HEK293T (cell line): ENCODE measurements at places on chromosomes 16 and 17.

DNA sequence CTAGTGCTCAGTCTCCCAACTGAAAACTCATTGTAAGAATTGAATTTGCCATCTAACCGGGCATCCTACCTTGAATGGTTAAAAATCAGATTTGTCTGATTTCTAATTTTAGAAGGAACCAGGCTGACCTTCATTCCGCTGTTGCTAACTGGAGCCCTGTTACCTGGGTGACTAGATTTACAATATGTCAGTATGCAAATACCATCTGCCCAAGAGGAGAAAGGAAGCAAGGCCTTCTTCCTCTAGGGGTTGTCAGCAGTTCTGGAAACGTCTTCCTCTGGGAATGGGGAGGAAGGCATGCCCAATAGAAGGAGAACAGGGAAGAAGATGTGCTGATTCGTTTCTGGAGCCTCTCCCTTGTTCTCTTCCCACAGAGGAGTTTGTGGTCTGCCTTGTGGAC, 137.9 kb downstream of the PITPNC1 start:
- no peak for DNase-seq

DNA sequence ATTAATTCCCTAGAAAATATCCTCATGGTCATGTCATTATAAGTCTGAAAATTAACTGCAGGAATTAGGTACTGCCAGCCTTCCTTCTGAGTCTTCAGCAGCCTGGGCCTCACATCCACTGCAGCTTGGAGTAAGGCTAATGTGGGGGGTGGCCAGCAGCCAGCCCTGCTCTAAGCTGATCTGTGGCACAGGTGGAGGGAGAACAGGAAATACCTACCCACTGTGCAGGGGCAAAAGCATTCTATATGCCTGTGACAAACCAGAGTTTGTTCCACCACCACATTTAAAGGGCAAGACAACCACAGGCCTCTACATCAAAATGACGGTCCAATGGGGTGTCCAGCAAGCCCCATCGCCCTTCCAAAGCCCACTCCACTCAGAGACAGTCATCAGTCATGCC, 9.4 kb downstream of the NPRL3 start:
- DNase-seq = no peak

GRCh38 chr17:60335289-60335688, 56.6 kb downstream of the USP32 start:
- no peak for DNase-seq

- DNase-seq = no peak
Observed at GRCh38 chr16:64182985-64183384, 938.9 kb downstream of the CDH11 start.

DNA sequence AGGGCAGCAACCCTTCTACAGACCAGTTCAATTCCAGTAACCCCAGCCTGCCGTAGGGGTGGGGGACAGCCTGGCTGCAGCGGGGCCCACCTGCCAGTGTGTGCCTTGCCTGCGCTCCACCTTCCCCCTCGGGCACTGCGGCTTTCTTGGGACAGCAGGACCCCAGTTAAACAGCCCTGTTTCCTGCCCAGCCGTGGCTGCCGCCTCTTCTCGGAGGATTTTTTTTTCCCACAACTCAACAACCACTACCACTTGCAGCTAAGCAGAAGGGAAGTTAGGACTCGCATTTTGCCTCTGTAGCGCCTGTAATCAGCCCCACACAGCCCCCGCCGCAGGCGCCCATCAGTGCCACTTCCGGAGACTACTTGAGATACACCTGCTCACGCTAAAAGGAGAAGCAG, 76.1 kb downstream of the RAI1 start:
- no peak for DNase-seq

- no peak for DNase-seq
Observed at GRCh38 chr16:5649762-5650743, 552.5 kb upstream of the EEF2KMT start.

- no peak for DNase-seq
Observed at GRCh38 chr16:79914961-79915720, 314.6 kb upstream of the MAF start.

GRCh38 chr17:30267625-30268024, 24.1 kb downstream of the BLMH start:
- no peak for DNase-seq

DNA sequence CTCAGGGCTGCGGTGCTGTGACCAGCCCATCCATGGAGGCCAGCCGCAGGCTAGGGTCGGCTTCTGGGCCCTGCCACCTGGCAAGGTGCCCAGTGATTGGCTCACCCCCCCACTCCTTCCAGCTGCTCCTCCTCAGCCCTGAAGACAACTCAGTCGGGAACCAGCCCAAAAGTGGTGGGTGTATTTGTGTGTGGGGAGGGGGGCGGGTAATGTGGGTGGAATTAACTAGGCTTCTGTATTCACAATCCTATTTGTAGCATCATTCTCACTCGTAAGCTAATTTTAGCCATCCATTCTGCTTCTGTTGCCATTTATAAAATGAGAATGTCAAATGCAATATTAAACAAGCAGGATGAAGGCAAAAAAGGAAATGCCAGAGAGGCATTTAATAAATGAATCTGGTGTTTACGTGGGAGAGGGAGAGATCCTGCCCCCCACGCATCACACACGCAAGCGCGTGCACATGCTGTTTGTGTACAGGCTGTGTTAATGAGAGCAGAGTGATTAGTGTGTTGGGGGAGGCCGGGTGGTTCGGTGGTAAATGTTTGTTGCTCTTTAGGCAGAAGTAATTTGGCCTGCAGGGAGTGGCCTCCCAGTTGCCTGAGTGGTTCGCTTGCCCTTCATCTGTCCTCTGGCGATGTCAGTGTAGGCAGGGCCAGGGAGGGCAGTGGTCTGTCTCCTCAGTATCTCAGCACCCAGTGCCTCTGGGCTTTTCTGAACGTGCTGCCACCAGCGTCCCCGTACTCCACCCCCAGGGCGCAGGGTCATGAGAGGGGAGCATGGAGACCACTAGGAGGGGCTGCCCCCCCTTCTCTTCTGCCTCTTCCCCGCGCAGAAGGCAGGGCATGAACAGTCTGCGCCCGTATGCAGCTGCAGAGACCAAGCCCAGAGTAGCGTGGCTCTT, 140.1 kb downstream of the CCDC182 start:
- DNase-seq = no peak

- no peak for DNase-seq
Observed at GRCh38 chr16:66521951-66522771, 27.8 kb downstream of the TK2 start.

GRCh38 chr16:8874388-8874787, 5.6 kb upstream of the CARHSP1 start:
- DNase-seq = no peak

- DNase-seq = no peak
Observed at GRCh38 chr17:4768298-4768697, 3.4 kb upstream of the TM4SF5 start.

GRCh38 chr17:7440834-7441195, 1.5 kb downstream of the FGF11 start:
- DNase-seq = peak; percentile 25

GRCh38 chr16:19348578-19349315, 63.2 kb downstream of the CLEC19A start:
- DNase-seq = peak; percentile 47

DNA sequence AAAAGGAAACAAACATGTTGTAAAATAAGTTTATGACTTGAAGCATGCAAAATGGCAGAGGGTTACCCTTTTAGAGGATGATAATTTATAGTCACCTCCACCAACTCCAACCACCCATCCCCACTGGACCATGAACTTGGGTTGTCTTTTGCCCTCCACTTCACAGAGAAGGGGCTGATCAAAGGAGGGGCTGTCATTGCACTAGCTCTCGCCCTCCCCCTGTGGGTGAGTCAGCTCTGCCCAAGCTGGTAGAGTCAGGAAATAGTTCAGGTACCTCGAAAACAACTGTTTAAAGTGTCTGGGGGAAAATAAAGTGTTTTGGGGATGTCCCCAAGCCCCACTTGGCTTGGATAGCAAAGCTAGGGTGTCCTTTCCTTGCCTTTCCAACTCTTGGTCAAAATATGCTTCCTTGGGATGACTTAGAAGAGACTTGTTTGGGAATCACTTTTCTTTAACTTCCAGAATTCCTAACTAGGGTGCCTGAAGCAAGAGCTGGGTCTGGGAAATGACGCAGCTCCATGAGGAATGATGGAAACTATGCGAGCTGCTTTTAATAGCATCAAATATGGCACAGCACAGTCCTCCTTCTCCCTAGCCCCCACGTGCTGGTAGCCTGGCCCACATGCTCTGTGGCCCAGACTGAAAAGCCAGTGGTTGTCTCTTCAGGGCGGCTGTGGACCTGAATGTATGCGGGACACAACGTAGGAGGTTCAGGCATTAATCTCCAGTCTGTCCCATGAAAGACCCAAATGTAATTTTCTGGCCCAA, 40.7 kb downstream of the TBX4 start:
- DNase-seq = no peak

GRCh38 chr17:56887552-56888467, 26.0 kb downstream of the TRIM25 start:
- no peak for DNase-seq

GRCh38 chr16:66039793-66040192, 326.7 kb upstream of the CDH5 start:
- DNase-seq = no peak

DNA sequence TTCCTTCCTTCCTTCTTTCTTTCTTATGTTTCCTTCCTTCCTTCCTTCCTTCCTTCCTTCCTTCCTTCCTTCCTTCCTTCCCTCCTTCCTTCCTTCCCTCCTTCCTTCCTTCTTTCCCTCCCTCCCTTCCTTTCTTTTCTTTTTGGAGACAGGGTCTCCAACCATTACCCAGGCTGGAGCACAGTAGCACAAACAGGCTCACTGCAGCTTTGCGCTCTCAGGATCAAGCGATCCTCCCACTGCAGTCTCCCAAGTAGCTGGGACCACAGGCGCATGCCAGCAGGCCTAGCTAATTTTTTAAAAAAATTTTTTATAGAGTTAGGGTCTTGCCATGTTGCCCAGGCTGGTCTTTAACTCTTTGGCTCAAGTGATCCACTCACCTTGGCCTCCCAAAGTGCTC, 31.8 kb upstream of the ZKSCAN2 start:
- no peak for DNase-seq

GRCh38 chr16:78742501-78743283, 643.2 kb downstream of the WWOX start:
- peak; percentile 43 for DNase-seq

GRCh38 chr17:16477255-16477654, 14.7 kb downstream of the LRRC75A start:
- no peak for DNase-seq

DNA sequence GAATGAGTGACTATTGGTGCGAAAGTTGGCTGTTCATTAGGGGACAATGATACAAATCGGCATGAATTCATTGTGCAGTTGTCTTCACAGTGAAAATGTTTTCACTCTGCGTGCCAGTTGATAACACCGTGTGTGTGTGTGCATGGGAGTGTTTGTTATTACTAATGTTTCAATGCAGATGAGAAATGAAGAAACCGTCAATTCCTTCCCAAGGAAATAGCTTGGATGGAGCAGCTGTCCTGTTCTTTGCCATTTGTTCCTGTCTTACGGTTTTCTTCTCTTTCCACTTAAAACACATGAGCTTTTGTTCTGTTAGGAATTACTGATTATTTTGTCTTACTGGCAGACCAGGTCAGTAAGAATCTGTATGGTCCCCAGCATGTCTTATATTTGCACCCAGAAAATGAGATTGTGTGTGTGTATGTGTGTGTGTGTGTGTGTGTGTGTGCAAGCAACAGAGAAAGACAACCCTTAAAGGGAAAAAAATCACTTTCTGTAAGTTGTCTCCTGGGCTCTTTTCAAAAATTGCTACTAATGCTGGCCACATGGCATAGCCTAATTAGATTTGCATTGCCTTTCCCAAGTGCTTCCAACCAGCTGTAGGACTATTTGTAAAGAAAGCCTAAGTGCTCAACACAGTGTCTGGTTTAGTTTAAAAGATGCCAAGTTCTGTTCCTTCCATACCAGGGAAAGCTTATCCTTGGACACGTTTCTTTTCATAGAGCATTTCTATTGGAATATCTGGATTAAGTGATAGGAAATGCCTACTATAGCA, 23.8 kb downstream of the SHISA9 start:
- no peak for DNase-seq

DNA sequence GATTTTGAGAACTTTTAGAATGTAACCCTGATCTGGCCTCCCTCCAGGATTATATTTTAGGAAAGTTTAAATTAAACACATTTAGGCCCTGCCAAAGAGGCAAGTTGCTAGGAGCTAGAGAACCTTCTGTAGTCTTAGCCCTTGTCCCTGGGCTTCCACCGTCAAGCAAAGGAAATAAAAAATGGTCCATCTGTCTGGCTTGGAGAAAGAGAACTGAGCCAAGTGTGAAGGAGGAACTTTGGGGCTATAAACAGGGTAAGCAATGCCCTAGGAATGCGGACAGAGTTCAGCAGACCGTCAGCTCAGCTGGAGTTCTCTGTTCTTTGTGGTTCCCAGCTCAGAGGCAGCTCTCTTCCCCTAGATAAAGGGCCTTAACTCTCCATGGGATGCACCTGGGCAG, 29.6 kb downstream of the RCVRN start:
- no peak for DNase-seq
